ENCODE measurements at places on chromosomes 13 and 19.

DNA sequence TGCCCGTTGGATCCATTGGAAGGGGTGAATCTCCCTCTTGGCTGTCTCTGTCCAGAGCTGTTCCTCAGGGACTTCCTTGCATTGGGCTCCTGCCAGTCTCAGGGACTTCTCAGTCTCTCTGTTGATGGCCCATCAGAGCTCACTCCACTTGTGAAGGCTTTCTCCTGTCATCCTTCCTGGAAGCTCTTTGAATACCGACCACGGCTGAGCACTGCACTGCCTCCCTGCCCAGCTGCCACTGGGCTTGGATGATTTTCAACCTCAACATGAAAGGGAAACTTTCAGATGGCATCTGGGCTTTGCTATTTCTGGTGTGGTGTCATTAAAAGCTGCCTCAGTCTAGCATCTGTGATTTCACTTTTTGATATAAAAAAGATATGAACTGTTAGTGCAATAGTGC lies 66.1 kb upstream of the ANKRD10 start:
- no peak for DNase-seq

GRCh38 chr13:35723821-35724220 lies 247.3 kb upstream of the MAB21L1 start:
- no peak for DNase-seq

GRCh38 chr13:97736436-97736835 lies 217.0 kb upstream of the IPO5 start:
- DNase-seq = no peak

DNA sequence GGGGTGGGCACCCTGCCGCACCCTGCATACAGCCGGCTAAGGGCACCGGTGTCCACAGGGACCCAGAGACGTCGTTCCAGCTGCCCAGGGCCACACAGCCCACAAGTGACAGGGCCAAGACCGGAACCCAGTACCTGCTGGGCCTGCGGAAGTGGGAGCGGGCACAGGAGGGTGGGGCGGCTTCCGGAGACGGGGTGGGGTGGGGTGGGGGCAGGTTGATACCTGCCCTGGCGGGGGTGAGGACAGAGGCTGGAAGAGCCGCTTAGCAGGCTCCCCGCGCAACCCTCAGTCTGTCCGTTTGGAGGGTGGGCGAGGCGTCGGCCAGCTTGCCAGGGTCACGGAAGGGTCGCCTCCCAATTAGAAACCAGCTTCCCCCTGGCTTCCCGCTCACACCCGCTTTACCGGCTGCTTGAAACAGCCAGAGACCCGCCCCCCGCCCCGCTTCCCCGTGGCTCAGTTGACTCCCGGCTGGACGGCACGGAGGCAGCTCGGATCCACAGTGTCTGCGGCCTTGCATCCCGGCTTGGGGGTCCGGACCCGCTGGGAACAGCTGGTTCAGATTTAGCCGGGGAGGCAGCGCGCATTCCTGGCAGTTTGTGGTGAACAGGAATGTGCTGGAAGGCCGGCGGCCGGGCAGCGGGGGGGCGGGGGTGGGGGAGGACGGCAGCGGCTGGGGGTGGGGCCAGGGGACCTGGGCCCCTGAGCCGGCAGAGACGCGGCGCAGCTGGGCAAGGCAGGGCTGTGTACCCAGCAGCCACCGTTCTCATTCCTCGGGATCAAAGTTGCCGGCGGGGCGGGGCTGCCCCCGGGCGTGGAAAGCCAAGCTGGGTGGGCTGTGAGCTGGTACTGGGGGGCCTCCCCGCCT lies 1.9 kb downstream of the CNN2 start:
- no peak for DNase-seq

DNA sequence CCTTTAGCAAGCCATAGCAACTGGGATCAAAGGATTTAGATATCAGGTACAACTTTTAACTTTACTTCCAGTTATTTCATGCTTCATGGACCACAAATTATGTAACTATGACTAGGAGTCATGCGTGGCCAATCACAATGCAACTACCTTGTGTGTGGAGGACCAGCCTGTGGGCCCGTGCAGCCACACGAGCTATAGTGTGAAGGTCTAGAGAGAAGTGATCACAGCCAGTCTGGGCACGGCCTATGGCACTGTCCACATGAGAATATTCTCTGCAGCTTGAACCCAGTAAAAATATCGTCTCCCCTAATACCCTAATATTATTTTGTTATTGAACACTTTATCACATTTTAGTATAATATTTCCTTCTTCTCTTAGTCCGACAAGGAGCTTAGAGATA lies 464.9 kb upstream of the MIR17HG start:
- DNase-seq = no peak

- DNase-seq = no peak
Observed at GRCh38 chr19:54877471-54877870, 3.4 kb downstream of the FCAR start.

DNA sequence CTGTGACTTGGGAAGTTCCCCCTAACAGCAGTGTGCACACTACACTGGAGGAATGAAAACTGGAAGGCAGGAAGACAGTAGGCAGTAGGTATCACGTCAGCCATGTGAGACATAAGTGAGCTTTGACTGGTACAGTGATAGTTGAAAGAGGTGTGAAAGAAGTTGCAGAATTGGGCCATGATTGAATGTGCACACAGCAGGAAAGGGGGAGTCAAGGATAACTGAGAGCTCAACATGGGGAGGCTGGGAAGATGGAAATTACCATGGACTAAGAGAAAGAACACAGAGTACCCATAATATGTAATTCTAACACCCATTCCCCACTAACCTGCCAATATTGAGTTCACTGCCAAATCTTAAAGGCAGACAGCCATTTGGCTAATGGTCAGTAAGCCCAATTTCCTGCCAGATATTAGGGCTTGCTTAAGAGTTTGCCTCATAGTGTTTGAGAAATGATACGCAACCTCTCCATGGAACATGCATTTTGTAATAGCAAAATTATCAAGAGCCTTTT lies 321.7 kb downstream of the DCT start:
- DNase-seq = no peak

DNA sequence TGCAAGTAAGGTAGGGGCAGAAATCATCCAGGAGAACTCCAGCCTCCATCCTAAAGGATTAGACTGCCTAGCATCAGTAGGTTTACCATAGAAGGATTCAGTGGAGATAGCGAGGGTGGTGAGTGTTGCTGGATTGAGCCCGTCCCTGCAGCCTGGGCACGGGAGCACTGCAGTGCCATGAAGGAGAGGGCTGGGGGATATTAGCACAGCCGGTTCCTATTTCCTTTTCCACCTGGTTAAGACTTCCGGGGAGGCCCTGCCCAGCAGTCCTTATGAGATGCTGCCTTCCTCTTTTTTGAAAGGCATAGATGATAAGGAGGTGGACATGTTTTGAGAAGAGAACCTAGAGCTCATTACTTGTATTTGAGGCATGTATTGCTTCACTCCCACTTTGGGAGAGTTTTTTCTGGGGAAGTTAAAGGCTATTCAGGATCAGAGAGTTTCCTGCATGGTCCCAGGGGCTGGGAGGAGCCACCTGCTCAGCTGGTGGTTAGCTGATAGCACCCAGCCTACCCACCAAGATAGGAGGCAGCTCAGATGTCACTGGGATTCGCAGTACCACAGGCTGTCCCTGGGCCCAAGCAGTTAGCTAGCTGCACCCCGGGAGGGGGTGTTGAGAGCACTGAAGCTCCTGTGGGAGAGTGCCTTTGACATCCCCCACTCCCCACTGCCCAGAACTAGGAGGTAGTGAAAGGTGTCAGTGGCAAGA lies 17.2 kb downstream of the ACTN4 start:
- DNase-seq = no peak

- no peak for DNase-seq
Observed at GRCh38 chr19:47232422-47233211, 1.6 kb upstream of the BBC3 start.

DNA sequence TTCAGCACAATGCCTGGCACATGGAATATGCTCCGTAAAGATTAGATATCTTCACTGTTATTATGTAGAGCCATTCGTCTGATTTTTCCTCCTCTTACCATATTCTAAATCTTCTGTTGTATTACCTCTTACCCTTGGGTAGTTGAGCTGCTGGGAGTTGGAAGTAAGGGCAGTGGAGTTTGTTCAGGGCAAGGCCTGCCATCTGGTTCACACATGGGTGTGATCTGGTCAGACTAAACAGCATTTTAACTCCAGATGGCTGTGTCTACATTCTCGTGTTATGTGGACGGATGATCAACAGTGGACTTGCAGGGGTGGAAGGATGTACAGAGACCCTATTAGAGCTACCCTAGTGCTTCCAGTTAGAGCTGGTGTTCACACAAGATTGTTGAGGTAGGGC lies 164.9 kb downstream of the ZIC5 start:
- DNase-seq = no peak

DNA sequence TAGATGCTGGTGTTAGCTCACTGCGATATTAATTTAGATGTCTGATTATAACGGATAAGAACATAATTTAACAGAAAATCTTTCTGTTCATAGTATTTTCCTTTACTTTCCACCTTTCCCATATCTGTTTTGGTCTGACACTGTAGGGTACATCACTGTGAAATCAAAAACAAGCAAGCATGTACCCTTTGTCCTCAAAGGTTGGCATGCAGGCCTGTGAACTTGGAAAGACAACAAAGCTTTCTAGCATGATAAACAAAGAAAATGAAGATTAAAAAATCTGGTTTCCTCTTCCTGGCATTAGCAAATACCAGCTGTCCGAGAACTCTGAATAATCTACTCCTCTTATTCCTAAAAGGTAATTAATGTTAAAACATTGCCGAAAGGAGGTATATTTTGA lies 31.6 kb downstream of the THSD1 start:
- DNase-seq = no peak

DNA sequence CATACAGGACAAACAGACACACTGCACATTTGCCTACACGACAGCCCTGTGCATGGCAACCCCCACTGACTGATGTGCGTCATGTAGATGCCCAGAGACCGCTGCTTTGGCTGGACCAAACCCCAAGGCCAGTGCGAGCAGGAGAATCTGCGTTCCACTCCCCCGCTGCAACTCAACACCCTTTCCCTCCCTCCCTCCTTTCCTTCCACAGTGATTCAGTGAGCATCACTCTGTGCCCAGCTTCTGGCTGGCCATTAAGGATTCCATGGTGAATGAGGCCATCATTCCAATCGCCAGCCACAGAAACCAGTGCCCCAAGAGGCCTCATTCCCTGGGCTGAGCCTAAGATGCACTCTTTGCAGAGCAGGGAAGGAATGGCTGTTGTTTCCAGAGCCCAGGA lies 61.6 kb downstream of the GSX1 start:
- DNase-seq = no peak

- DNase-seq = no peak
Observed at GRCh38 chr19:13092158-13092543, 10.5 kb downstream of the LYL1 start.

DNA sequence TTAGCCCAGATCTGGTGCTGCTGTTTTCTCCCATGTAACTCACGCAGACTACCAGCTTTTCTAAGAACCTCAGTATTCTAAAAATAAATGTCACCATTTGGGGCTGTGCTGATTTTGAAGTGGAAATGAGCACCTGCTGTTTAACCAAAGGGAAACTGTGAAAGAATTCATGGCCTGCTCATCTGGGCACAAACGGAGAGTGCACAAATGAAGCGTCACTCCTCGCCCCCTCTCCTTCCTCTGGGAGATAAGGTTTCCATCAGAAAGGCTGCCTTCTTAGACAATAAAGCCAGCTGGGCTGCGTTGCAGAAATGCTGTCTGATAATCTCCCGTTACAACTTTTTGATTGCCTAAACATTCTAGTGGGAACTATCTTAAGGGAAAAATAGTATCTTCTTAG lies 73.7 kb upstream of the SLC15A1 start:
- DNase-seq = no peak

DNA sequence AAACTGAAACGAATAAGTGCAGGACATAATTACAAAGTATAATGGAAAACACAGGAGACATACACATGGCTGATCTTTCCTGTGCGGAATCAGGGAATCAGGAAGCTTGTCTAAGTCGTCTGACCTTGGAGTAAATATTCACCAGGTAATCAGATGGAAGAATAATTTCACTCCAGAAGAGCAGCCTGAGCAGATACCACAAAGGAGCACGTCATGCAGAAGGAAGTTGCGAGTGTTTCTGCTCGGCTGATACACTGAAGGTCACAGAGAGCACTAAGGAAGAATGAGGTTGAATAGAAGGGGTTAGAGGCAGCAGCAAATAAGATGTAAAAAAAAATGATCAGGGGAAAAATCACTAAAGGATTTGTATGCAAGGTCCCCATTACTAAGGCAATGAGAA lies 122.3 kb upstream of the GPC6 start:
- no peak for DNase-seq

DNA sequence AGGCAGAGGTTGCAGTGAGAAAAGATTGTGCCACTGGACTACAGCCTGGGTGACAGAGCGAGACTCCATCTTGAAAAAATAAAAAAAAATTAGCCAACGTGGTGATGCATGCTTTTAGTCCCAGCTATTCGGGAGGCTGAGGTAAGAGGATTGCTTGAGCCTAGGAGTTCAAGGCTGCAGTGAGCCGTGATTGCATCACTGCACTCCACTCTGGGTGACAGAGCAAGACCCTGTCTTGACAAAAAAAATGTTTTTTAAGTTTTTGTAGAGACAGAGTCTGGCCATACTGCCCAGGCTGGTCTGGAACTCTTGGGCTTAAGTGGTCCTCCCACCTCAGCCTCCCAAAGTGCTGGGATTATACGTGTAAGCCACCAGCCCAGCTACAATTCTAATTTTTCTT lies 22.4 kb upstream of the LSM14A start:
- DNase-seq = no peak

GRCh38 chr13:92804346-92804745 lies 422.3 kb upstream of the GPC6 start:
- DNase-seq = no peak

DNA sequence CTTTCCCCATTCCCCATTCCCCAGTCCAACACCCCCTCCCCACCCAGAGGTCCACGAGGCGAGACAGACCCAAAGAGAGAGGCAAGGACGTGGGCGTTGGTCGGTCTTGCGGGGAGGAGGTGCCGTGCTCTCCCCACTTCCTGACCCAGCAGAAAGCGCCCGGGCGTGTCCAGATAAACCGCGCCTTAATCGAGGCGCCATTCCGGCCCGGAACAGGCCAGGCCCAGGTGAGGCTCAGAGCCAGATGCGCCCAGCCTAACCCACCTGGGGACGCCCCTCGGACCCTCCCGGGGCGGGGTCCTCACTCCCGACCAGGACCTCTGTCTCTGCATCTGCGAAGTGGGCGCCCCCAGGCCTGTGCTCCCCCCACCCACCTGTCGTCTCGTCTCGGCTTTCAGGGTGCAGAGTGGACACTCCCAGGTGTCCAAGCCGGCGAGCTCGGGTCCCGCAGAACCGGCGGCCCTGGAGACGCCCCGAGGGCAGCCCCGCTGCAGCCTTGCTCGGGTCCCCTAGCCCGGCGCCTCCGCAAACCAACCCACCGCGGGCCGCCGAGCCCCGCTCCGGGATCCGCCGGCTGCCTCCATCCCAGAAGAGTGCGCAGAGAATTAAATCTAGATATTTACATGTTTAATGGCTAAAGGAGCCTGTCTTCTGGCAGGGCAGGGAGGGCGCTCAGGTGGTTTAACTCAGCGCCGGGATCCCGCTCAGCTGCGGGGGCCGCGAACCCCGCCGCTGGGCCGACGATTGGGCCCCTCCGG lies 5.0 kb upstream of the ONECUT3 start:
- no peak for DNase-seq

DNA sequence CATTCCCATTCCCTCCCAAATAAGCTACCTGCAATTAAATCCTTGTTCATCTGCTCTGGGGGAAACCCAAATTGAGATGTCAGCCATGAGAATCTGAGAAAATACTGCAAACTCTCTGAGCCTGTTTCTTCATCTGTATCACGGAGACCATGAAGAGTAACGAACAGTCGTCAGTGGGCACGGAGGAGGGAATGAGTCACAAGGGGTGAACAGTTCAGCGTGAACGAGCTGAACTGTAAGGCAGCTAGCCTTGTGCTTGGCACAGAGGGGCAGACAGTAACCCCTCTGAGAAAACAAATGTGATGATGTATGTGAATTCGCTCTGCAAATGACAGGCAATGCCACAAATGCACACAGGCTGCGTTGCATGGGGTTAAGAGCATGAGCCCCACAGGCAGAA lies 288.7 kb downstream of the FOXO1 start:
- DNase-seq = no peak

Data from cerebellum (tissue), 4 donors.